ENCODE measurements at places on chromosomes 12 and 14.

DNA sequence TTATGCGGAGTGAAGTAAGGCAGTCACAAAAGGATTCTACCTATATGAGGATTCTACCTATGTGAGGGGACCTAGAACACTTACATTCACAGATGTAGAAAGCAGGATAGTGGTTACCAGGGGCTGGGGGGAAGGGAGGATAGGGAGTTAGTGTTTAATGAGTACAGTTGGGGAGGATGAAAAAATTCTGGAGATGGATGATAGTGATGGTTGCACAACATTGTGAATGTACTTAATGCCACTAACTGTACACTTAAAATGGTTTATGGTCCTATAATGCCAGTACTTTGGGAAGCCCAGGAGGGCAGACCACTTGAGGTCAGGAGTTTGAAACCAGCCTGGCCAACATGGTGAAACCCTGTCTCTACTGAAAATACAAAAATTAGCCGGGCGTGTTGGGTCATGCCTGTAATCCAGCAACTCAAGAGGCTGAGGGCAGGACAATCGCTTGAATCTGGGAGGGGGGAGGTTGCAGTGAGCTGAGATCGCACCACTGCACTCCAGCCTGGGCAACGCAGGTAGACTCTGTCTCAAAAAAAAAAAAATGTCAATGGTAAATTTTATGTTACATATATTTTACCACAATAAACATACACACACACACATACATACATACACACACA, 25.4 kb downstream of the SVOP start:
- DNase-seq = no peak

- no peak for DNase-seq
These were observed 29.6 kb downstream of the KCNK13 start for GRCh38 chr14:90091393-90091792.

DNA sequence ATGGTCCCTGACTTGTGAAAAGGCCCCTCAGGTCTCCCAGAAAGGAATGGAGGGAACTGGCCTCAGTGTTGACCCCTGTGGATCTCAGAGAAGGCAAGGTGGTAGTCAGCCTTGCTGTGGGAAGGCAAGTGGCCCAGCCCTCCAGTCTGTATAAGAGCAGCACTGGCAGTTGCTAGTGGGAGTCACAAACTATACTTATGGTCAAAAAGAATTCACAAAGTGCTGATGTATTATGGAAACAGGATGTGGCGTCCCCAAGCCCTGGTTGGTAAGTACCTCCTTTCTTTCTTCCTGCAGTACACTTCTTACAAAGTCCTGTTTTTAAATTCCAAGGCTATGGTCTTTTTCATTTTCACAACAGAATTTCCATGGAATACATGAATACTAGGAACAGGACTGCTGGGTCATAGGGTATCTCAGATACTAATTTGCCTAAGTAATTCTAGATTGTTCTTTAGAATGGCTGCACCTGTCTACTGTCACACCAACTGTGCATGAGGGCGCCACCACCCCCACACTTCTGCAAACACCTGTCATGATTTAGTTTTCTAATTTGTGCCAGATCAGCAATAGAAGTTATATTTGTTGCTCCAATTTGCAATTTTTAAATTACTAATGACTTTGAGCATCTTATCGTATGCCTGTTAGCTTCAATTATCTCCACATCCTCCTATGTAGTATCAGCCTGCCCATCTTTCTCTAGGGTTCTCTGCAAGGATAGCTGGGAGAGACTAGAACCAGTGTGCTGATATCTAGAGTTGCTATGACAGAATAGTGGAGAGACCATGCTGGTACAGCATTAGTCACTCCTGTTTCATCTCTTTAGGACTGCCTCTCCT, 40.7 kb upstream of the TMEM263 start:
- no peak for DNase-seq

DNA sequence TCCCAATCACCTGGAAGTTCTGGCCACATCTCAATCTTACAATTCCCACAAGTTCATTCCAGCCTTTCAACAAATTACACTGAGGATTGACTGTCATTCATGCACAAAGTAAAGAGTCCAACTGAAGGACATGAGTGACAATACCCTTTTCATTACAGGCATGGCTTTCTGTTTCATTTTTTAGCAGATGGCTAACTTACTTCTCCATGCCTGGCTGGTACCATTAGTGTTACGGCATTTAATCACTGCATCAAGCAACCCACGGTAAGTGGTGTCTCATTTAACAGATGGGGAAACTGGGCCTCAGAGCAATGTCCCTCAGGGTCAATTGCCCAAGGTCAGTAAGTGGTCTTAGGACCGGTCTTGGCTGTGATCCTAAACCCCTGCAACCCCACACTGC, 114.4 kb downstream of the PRICKLE1 start:
- DNase-seq = no peak

GRCh38 chr12:131564845-131565244, 146.0 kb upstream of the SFSWAP start:
- DNase-seq = no peak

- DNase-seq = no peak
These were observed 35.3 kb downstream of the PITPNM2 start for GRCh38 chr12:123115409-123116121.

- DNase-seq = no peak
These were observed 191.2 kb downstream of the AEBP2 start for GRCh38 chr12:19630536-19630935.

DNA sequence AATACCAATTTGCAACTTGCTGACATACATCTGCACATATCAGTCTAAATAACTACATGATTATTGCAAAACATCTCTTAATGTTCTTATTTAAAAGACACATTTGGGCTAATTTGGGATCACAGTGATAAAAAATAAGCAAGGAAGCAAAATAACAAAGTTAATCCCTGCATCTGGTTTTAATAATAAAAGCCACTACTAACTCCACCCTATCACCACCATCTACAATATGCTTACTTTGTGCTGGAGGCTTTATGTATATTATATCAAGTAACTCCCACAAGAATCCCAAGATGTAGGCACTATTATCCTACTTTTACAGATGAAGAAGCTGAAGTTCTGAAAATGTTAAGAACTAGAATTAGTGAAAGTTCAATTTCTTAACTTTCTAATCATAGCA, 45.7 kb downstream of the TAOK3 start:
- no peak for DNase-seq
